Body of pancreas (tissue), 4 donors: ENCODE measurements at places on chromosomes 4 and X.

- no peak for DNase-seq
These were observed 549.8 kb upstream of the PRKX start for GRCh38 chrX:4263030-4263803.

GRCh38 chr4:165299399-165300060 is 27.9 kb upstream of the MSMO1 start:
- DNase-seq: no peak

DNA sequence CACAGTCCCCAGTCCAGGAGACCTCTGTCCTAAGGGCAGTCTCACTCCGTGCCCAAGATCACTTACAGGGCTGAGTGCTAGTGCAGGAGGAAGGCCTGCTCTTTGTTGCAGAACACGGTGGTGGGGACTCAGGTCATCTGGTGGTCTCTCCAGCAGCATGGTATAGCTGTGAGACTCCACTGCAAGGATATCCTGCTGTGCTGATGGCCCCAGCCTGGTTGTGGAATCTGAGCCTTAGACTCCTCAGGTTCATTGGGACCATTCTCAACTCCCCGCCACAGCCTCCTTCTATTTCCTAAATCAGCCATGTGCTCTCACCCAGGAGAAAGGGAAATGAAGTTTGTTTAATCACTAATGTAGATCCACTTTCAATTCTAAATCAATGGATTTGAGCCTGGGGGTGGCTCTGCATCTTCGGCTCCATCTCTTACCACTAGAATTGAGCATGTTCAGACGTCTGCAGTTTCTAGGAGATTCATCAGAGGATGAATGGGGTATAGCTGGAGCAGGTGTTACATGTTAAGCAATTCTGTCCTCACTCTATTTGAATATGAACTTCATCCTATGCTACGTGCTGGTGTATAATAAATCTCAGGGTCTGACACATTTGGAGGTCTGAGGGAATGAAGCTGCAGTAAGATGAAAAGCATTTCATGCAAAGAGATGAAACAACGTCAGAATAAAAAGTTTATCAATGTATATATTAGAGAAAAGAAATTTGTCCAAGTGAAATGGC is 189.2 kb downstream of the MGST2 start:
- DNase-seq: no peak

- DNase-seq: no peak
These were observed 231.7 kb downstream of the SPRY1 start for GRCh38 chr4:123628288-123628687.

DNA sequence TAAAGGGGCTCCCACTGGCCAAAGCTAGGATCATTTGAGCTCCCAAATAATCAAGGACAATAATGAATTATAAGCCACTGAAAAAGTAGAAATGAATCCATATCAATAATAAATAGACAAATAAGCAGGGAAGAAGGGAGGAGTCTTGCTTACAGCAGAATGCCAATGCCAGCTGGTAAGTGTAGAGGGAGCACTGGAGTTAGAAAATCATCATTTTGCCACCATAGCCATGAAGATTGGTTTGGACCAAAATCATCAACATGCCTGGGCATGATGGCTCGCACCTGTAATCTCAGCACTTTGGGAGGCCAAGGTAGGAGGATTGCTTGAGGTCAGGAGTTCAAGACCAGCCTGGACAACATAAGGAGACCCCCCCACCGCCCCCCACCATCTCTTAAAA is 20.4 kb upstream of the SH3KBP1 start:
- no peak for DNase-seq

DNA sequence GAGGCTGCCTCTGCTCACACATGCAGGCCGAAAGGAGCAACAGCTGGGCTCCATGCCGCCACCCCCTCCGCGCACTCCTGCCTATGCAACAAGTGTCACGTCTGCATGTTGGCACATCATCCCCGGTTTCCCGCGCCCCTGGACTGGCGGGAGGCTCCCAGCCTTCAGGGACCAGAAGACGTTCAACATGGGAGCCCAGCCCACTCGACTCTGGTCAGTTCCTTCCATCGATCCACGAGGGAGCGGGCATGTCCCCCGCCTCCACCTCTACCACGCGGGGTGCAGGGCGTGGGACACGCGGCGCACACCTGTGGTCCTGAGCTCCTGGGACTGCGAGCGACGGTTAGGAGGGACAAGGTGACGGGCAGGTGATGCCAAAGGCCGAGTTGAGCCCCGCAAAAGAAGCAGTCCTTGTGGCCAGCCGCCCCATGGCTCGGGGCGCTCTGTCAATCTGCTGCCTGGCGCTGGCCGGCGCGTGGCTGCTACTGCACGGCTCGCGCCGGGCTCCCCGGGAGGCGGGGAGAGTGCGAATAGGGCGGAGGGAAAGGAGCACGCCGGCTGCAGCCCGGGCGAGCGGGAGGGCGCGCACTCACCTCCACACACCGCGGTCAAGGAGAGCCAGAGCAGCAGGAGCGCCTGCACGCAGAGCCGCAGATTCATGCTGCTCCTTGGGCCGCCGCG is 645 bp downstream of the APLN start:
- DNase-seq: no peak

DNA sequence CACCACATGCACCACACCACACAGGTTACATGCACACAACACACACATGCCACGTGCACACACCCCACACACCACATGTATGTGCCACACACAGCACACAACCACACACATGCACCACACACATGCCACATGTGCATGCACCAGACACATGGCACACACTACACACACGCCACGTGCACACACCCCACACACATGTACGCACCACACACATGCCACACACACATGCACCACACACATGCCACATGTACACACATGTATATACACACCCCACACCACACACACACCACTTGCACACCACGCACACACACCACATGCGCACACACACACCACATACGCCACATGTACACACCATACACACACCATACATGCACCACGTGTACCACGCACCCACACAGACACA is 19.6 kb upstream of the MSANTD1 start:
- DNase-seq: no peak

- DNase-seq: no peak
These were observed 147.2 kb downstream of the GLRA3 start for GRCh38 chr4:174681723-174682300.

- DNase-seq: no peak
These were observed 34.9 kb upstream of the VCX3B start for GRCh38 chrX:8429692-8430249.

DNA sequence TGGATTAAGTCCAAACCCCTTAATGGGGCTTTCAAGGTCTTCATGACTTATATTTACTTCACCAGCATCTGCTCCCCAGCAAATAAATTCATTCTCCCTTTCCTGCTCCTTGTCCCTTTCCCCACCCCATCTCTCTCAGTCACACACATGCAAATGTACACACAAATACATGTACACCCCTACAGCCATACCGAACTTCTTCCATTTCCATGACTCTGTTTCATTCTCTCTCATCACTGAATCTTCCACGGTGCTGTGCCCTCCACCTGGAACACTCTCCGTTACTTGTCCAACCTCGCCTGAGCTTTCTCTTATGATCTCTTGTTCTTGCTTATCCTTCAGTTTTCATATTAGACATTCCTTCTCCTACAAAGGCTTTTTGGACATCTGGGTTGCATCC is 22.0 kb upstream of the RPA4 start:
- no peak for DNase-seq

GRCh38 chr4:110617646-110618580 is 5.0 kb downstream of the PITX2 start:
- DNase-seq: no peak

- no peak for DNase-seq
These were observed 119.4 kb downstream of the MFAP3L start for GRCh38 chr4:169906821-169907220.

DNA sequence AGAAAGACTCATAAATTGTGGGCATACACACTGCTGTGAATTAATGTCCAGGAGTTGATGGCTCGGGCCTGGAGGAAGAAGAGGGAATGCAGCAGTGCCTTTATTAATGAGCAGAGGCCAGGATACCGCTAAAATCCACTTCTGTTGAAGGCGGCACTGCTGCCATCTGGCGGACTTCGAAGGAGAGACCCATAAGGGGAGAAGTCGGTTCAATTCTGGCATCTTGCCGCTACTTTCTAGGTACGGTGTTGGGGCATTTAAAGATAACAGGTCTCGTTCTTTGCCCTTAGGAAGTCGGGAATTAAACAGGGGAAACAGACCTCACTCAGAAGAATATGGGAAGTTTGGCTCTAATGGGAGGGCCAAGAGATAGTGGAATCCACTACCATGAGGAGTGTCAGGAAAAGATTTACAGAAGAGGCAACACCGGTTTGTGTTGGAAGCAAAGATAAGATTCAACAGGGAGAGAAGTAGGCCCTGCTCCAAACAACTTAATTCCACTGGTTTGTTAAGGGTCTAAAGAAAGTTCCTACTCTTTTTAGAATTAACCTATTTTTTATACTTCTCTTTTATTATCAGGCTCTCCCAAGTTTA is 133.6 kb upstream of the GIMD1 start:
- peak; percentile 66 for DNase-seq
